Stimulated activated CD4-positive, alpha-beta T cell treated with anti-CD3 and anti-CD28 coated beads, Interleukin-2, amount 100 ng/mL, for 4 hours (primary cell): ENCODE measurements at places on chromosomes 7 and 10.

DNA sequence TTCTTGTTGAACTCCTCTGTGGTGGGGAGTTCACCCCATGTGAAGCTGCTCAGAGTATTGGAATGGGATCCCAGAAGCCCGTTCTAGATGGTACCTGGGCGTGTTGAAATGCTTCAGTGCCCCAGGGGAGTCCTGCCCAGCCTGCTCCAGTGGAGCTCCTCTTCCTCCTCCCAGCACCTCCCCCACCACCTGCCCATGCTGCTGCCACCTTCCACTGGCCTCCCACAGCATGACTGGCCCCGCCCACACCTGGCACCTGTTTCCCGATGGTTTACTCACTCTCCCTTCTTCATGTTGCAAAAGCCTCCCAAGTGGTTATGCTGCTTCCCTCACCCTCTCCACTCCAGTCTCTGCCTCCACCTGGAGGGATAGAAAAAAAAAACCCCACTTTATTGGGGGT is 32.2 kb upstream of the PCBD1 start:
- no peak for DNase-seq

DNA sequence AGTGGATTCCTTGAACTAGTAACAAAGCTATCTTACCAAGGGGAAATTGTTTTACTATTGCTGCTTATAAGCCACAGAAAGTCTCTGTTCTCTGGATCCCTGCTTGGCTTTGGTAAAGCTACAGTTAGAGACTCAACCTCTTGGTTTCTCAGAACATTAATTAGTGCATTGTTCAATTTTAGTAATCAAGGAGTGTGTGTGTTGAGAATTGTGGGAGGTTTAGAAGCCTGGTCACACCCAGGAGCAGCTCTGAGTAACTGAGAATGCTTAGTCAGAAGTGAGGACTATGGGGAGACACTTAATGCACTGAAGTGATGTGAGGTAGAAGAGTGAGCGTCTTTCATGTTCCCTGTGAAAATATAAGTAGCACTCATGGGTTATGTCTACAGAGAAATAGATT is 8.2 kb upstream of the ACTA2 start:
- no peak for DNase-seq

GRCh38 chr7:50160206-50160605 is 67.2 kb upstream of the ZPBP start:
- DNase-seq, result no peak

DNA sequence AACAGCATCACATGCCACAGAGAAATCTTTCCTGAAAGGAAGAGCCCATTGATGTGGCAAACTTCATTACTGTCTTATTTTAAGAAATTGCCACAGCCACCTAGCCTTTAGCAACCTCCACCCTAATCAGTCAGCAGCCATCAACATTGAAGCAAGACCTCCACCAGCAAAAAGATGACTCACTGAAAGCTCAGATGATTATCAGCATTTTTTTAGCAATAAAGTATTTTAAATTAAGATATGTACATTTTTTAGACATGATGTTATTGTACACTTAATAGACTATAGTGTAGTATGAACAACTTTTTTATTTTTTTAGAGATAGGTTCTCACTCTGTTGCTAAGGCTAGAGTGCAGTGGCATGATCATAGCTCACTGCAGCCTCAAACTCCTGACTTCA is 14.8 kb downstream of the STEAP1B start:
- no peak for DNase-seq

DNA sequence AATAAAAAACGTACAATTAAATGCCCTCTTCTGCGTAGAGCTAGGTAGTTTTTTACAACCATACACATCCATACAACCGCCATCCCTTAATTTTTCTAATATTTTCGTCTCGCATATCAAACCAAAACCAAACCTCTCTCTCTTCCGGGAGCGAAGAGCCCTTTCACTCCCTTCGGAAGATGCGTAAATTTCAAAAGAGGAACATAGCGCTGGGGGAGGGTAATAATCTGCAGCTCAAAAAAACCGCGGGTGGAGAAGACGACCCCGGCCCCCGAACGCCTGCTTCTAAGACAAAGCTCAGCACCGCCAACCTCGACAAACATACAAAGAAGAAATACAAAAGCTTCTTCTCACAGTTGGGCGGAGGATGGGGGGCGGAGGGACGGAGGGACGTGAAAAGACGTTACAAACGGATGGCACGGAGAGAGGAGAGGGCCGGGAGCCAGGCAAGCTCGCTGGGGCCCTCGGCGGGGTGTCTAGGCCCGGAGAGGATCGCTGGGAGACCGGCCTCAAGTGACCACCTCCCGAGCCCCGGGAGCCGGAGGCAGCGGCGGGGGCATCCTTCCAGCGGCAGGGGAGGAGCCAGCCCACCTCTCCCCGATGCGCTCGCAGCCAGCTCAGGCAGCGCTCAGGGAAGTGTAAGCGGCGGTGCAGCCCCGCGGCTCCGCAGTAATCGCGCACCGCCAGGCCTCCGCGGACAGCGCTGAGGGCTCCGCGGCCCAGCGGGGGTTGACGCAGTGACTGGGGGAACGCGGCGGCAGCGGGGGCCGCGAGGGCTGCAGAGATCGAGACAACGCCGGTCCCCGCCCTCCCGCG is 851 bp downstream of the MKRN1 start:
- peak; percentile 8 for DNase-seq

DNA sequence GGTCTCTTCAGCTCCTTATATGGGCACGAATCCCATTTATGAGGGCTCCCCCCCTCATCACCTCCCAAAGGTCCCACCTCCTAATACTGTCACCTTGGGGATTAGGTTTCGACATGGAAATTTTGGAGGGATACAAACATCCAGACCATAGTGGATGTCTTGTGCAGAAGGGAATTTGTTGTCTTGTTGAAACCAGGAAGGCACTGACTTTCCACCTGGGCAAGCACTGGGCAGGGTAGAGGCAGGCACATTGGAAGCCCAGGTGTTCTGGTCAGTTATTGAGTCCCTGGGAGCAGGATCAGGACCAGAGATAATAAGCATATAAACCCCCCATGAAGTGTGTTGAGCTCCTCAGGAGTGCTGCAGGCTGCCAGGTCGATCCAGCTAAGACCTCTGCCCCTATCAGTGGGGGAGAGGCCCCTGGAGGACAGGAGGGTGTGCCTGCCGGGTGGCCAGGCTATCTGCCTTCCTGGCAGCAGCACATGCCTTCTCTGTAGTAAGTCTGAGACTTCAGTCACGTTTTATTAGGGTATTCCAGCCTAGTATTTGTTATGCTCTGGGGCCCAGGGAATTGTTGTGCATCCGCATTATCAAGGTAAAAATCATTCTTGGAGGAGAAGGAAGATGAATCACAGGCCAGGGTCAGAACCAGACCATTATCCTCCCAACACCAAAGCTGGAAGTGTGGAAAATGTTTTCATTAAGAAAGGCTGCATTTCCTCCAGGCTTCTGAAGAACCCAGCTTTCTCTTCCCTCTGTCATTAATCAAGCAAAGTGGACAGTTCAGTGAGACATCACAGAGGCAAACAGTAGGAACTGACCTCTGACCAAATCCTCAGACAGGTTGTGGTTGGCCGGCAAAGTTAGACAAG is 503.1 kb downstream of the GRID1 start:
- DNase-seq, result no peak

DNA sequence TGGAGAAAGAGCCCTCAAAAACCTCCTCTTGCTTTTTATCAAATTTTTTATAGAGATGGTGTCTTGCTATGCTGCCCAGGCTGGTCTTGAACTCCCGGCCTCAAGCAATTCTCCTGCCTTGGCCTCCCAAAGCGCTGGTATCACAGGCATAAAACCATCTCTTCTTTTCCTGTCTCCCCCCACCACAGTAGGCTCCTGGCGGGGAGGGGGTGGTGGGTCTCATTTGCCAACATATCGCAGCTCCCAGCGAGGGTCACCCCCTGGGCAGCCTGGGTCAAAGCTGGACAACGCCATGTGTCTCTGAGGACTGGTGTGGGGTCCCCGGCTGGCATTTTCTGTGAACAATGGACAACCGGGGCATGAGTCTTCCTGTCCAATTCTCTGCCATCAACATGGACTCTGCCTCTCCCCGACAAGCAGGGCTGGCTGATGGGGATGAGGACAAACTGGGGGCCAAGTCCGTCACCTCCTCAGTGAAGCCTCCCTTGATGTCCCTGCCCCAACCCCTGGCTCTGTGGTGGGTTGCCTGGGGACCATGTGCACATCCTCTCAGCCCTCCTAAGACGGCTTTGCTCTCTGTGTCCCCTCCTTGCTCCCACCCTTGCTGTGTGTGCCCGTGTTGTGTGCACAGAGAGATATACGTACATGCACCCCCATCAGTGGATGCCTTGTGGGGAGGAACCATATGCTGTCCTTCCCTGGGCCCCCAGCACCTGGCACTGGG is 86.4 kb upstream of the GNA12 start:
- no peak for DNase-seq
